ENCODE measurements at places on chromosomes 6 and 20.

- no peak for DNase-seq
Observed at GRCh38 chr6:108549241-108549640, 11.5 kb upstream of the FOXO3 start.

DNA sequence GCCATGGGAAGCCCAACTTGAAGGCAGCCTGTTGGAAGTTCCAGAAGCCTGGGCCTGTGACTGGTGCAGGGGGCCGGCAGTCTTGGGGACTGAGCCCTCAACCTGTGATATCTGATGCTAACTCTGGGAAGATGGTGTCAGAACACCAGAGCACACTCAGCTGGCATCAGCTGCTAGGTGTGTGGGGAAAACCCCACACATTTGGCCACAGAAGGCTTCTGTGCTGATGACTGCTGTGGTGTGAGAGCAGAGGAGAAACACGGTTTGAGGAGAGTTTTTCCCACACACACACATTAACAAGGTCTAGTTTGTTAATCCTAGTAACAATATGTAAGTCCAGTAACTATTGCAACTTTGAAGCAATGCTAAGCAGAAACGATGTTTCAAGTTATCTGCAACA is 78.0 kb downstream of the PSMB1 start:
- DNase-seq = no peak

DNA sequence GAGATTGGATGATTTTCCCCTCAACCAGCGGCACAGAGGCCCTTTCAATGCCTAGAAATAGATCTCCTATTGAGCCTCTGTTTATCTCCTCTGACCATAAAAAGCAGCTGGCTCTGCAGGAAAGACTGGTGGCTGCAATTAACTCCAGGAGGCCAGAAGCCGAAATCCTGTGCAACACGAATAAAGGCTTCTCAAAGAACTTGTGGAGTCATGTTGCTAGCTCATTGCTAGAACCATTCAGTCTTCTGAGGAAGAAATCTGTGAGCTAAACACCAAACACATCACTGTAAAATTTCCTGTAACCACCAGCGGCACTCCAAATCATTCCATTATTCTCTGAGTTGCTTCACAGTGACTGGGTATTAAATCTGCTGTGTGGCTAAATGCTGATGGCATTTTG is 49.1 kb upstream of the TPD52L1 start:
- DNase-seq = peak; percentile 65

DNA sequence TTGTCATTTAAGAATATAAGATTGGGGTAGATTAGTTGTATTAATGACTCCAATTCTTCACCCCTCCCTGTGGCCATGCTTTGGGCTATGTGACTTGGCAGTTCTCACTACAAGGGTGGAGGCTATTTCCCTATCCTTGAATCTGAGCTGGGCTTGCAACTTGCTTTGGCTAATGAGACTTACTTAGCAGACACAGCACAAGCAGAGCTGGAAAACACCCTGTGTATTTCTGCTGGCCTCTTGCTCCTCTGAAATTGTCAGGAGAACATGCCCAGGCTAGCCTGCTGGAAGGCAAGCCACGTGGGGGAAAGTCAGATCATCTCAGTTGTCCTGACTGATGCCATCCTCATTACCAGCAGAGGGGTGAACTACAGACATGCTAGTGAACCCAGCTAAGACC is 126.5 kb upstream of the HDGFL1 start:
- DNase-seq = peak; percentile 58

DNA sequence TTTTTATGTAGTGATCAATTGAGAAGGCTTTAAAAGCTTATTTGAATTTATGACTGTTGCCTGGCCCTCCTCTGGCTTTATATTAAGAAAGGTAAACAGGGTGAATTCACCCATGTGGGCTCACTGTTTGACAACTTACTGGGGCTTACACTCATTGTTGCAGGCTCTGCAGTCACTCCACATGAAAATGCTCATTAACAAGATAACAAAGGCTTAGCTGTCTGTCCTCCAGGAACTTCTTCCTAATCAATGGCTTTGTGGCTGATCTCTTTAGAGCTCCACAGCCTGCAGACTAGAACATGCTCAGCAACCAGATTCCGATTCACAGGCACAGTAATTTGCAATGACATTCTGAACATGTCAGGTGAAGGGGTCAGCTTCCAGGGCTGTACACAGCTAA is 323.2 kb upstream of the MAN1A1 start:
- no peak for DNase-seq

DNA sequence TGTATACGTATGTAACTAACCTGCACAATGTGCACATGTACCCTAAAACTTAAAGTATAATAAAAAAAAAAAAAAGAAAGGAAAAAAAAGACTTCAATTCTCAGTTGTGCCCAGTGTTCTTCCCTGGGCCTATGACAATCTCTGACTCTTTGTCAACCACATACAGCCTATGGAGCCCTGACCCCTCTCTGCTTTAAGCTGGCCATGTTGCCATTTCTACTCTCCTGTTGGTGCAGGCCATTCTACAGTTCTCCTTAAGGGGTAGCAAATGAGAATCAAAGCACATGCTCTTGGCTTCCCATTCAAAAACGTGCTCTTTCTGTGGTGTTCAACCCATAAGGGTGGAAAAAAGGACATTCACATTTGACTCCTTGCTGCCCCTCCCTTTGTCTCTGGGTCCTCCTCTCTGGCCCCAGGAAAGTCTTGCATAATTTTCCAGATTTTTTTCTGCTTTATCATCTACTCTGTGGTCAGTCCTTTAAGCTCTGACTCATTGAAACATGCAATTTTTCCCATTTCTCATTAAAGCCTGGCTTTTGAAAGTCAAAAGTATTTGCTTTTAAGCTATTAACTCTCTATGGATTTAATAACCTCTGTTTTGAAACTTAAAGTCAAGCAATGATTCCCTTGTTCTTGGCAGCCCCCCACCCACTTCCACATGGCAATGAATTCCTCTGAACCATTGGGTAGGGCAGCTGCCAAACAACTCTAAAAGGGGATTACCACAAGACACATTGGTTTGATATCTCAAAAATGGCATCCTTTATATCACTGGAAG is 208.6 kb upstream of the MCHR2 start:
- DNase-seq = peak; percentile 96

DNA sequence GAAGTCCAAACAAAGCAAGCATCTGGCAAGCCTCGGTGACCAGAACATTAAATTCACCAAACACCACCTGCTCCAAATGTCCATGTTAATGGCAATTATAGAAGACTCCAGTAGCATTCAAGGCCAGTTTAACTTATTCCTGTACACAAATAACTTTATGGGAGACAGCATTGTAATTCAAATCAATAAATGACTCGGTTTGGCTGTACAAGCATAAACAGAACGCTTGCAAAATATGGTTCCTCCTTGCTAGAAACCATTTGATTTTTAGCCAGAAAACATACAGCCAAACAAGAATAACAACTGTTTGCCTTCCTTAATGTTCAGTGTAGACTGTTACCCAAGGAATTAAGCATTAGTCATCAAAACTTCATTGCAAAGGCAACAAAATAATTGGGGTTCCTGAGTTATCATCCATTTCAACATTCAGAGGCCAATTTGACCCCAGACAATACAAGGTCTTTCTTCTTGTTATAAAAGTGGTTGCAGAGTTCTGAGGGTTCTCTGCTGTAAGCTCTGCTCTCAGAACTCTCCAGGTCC is 125.1 kb downstream of the BFSP1 start:
- no peak for DNase-seq

- no peak for DNase-seq
Observed at GRCh38 chr20:61900011-61900944, 165.4 kb downstream of the TAF4 start.

DNA sequence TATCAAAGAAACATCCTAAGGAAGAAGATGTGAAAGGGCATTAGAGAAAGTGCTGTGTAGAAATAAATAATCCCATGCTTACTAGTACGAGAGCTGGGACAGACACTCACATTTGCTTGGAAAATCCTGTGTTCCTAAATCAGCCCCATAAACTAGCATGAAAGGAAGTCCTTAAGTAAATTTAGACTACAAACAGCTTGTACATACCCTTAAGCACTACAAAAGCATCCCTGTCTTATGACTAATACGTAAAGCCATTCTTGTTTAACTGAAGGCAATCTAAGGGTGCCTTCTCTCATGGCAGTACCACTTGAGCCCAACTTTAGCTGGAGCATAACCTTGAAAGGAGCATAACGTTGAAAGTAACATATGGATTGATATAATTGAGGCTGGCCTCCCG is 15.4 kb upstream of the FOXQ1 start:
- peak; percentile 54 for DNase-seq

Data from iris pigment epithelial cell (primary cell).